ENCODE measurements at places on chromosomes 7 and 10.

GRCh38 chr7:114790521-114790920, 131.4 kb upstream of the MDFIC start:
- no peak for DNase-seq

DNA sequence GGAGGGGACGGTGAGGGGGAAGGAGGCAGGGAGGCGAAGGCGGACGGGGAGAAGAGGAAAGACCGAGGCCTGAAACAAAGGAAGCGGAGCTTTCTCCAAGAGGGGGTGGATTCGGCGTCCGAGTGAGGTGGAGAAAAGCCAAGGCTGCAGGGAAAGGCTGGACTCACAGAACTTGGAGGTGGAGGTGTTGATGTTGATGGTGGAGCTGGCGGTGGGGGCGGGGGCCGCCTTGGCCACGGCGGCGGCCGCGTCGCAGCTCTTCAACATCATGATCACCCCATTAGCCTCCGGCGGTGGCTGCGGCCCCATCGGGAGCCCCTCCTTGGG, 578 bp downstream of the CACUL1 start:
- peak; percentile 22 for DNase-seq

DNA sequence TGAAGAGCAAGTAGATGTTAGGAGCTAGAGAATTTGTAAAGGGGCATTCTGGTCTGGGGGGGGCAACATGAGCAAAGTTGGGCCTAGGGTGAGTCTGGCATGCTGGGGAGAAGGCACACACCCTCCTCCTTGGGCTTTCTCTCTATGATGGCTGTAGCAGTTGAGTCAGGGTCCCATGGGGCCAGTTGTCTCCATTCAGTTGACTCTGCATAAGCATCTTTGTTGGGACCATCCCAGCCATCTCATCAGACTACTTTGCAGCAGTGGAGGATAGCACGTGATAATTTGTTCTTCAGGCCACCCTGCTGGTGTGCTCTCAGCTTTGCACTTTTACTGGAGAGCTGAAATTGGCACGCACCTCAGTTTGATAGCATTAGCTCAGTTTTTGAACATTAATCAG, 55.2 kb downstream of the LRMDA start:
- DNase-seq = no peak

DNA sequence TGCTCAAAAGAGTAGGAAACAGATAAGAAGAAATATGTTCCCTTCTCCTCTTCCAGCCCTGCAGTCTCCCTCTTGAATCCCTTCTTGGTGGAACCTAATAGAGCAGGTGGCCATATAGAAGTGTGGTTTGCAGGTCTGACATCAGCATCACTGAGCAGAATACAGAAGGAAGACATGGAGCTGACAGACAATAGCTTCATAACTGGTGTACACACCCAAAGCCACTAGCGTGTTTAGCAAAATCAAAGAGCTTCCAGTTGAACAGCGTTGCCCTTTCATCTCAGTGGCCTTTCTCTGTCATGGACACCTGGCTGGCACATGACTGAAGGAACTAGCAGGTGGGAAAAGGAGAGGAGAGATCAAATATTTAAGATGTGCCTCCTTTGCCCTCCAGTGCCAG, 245.5 kb downstream of the BAMBI start:
- DNase-seq = no peak

- no peak for DNase-seq
These were observed 598.6 kb downstream of the PARD3 start for GRCh38 chr10:34216348-34216945.

- no peak for DNase-seq
These were observed 136.5 kb upstream of the ADARB2 start for GRCh38 chr10:1873661-1874315.

GRCh38 chr7:522071-522950, 2.7 kb upstream of the PDGFA start:
- no peak for DNase-seq

GRCh38 chr7:76278540-76278939, 23.9 kb upstream of the HSPB1 start:
- no peak for DNase-seq

GRCh38 chr7:151009327-151010036, 14.8 kb downstream of the ATG9B start:
- DNase-seq = no peak

GRCh38 chr7:121774563-121774962, 98.4 kb upstream of the PTPRZ1 start:
- no peak for DNase-seq

DNA sequence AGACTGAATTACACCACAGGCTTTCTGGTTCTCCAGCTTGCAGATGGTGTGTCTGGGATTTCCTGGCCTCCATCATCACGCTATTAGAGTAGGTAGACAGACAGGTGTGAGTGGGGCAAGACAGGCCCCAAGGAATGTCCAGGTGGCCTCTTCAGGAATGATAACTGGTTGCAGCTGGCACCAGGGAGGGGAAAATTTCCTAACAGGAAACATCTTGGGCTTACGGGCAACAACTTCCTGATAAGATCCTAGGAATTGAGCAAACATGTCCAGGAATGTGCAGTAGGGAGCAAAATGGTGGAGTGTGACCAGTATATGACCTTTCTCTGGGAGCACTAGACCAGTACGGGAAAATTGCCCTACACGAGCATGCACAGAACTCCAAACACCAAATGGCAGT, 11.3 kb downstream of the XRCC2 start:
- DNase-seq = no peak

DNA sequence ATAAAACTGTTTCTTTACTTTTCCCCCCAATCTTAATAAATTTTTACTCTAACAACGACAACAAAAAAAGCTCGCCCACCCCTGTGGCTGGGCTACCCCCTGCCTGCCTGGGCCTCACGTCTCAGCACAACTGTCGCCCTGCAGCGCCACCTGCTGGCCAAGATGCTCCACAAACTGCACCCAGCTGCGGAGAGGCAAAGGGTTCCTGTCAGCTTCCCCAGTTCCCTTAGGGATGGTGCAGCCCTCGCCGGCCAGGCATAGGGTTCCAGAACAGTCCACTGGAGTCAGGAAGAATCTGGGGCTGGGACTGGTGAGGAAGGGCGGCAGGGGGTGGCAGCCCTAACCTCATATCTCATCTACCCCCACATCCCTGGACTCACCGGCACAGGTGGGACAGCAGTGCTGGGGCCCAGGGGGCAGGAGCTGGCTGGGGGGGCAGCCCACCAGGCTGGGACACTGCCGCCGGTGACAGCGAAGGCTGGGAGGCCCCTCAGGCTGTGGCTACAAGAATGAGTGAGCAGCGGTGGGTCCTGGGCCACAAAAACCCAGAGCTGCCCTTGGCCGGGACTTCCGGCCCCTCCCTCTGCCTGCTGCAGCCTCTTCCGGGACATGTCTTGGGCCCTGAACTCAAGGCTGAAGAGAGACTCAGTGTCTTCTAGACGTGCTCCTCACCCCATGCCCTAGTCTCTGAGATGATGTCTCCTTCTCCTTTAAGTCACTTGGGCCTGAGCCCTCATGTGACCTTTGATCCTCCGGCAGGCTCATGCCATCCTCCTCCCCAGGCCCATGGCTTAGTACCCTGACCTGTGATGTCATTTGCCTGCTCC, 21.2 kb downstream of the ATP6V1F start:
- DNase-seq = peak; percentile 63

GRCh38 chr10:85922356-85923129, 444.1 kb downstream of the GRID1 start:
- no peak for DNase-seq

DNA sequence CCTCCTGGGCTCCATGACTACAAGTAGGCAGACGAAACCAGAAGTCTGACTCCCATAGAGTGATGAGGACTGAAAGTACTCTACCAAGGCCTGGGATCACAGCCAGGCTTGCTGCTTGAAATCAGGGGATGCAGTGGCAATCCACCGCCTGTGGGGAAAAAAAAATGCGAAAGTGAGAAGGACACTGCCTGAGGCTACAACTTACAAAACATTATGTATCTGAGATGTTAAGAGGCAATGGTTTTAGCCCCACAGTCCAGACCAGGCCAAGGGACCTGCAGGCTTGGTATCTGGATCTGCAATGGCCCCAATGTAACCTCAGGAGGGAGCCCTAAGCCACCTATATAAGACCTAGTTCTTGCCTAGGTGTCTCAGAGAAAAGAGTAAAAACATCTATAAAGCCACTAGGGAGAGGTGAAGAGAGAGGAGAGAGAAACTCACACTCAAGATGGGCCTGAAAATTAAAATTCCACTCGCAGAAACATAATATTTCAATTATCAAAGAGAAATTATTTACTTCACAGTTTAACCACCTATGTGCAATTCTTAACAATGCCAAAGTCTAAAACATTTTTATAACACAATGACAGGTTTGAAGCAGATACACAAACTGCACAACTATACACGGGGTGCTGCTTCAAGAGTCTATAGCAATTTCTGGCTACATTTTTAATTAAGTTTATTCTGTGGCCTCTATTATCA, 13.9 kb downstream of the DNAJC1 start:
- no peak for DNase-seq

- DNase-seq = no peak
These were observed 54.7 kb downstream of the PWWP2B start for GRCh38 chr10:132451506-132452215.

DNA sequence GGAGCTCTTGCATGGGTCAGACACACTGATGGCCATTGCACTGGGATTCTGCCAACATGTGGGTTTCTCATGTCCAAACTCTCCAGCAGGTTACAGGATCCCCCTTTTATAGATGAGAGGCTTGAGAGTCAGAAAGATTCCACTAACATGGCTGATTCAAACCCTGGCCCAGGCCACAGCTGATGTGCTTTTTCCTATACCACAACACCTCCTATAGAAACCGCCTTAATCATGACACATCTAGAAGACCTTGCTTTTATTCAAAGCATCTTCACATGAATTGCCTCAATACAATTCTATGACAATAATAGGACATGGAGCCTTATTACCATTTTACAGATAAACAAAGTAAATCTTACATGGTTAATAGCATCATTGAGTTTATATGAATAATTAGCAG, 188.6 kb downstream of the DPY19L1 start:
- DNase-seq = no peak

DNA sequence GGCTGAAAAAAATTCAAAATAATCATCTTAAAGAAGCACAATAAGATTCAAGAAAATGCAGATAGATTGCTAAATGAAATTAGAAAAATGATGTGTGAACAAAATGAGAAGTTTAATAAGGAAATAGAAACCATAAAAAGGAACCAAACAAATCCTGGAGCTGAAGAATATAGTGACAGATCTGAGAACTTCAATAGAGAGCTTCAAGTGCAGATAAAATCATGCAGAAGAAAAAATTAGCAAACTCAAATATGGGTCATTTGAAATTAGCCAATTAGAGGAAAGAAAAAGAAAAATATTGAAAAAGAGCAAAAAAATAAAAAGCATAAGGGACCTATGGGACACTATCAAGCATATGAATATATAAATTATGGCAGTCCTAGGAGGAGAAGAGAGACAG, 720.1 kb downstream of the PARD3 start:
- no peak for DNase-seq

GRCh38 chr7:90828601-90829000, 232.5 kb downstream of the CDK14 start:
- no peak for DNase-seq

DNA sequence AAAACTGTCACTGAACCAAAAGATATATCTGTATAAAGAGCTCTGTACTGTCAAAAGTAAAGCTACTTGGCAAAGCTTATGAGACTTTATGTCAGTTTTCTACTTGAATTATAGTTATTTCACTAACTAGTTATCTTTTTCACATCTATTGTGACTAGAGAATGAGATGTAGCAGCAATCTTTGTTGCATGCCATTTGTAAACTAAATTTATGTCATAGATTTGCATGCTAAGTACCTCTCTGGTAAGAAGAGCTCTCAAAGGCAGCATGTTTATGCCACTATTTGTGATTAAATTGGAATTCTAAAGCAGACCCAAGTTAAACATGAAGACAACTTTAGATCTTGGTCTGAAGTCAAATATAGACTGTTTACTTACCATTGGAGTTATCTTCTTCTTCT, 300.6 kb downstream of the CNTNAP2 start:
- DNase-seq = no peak

- no peak for DNase-seq
These were observed 35.9 kb upstream of the CACNB2 start for GRCh38 chr10:18104223-18104872.

DNA sequence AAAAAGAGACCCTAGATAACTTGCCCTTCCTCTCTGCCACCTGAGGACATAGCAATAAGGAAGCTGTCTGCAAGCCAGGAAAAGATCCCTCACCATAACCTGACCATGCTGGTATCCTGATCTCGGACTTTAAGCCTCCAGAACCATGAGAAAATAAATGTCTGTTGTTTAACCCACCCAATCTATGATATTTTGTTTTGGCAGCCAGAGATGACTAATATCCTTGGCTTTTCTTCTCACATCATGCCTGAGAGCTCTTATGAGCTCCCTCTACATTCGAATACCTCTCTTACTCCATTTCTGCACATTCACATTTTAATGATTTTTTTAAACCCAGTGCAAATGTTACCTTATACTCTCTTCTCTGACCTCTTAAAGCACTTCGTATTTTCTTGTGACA, 214.0 kb upstream of the CHRM2 start:
- DNase-seq = no peak

- no peak for DNase-seq
These were observed 66.9 kb downstream of the SEMA3C start for GRCh38 chr7:80851896-80852476.

DNA sequence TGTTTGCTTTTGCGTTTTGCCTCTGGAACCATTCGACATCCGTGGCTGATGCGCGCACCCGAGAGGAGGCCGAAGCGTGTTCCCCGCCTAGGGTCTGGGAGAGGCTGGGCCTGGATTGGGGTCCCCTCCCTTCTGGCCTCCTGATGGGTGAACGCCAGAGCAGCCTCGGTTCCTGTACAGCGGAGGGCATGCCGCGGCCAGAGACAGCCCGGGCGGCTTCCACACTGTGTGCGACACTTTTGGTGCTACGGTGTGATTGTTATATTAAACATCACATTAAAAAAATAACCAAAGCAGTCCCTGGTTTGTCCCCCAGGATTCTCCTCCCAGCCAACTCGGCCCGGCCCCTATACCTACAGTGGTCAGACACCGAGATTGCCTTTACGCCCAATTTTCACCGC, 3.7 kb upstream of the HOXA7 start:
- no peak for DNase-seq

DNA sequence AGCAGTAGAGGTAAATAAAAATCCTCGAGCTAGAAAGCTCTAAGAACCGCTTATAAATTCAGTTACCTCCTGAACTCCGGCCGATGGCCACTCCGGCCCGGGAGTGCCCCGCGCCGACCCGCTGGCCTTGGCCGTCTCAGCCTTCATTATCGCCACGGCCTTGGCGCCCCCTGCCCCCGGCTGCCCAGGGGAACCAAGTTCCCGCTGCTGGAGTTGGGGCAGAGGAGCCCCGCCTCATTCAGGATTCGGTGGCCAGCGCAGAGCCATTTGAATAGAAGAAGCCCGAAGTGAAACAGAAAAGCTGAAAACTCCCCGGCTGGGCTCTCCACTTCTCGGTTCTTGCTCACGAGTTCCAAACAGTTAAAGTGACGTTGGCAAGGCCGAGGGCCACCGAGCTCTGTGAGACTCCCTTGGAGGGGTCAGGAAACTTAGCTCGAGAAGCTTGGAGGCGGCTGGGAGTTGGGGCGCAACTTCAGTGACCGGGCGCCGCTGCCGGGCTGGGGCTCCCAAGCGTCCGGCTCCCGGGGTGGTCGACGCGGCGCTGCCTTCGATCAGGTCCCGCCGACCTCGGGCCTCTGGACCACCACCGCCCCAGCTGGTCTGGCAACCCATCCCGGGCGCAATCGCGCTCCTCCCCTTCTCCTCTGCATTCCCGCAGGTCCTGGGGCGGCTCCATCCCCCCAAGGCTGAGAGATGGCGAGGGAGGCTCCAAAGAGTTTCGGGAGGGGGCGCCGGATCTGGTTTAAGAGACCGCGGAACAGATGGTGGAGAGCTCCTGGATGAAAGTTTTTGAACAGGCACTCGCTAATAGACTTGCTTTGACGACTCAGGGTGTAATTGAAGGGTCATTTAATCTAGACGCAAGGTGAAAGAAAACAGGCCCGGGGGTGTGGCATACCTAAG, 5.8 kb upstream of the FEZF1 start:
- DNase-seq = no peak
